Stimulated activated CD8-positive, alpha-beta memory T cell treated with anti-CD3 and anti-CD28 coated beads, Interleukin-7, amount 100 ng/mL, for 1 hour (primary cell): ENCODE measurements at places on chromosomes 12 and 14.

DNA sequence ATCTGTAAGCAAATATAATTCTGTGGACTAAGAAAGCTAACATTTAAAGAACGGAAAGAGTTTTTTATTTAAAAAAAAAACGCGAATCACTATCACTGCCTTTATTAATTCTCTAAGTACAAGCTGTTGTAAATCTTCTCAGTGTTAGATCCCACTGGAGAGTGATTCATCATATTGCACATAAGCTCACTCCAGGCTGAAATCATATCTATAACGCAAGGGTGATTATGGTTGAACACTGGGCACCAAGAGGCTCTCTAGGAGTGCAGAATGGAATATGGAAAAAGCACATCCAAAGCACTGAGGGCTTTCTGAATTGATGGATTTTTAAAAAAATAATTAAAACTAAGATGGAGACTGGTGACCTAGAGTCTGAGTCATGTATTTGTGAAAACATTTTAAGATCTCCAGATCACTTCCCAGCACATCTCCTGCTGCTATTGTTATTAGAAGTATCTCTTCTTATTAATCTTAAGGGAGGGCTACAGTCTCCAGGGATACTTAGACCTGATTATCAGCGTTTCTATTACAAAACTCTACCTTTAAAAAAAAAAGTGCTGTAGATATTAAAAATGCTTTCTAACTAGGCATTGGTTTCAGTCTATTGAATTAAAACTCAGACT, 1106.8 kb downstream of the AACS start:
- DNase-seq: no peak

DNA sequence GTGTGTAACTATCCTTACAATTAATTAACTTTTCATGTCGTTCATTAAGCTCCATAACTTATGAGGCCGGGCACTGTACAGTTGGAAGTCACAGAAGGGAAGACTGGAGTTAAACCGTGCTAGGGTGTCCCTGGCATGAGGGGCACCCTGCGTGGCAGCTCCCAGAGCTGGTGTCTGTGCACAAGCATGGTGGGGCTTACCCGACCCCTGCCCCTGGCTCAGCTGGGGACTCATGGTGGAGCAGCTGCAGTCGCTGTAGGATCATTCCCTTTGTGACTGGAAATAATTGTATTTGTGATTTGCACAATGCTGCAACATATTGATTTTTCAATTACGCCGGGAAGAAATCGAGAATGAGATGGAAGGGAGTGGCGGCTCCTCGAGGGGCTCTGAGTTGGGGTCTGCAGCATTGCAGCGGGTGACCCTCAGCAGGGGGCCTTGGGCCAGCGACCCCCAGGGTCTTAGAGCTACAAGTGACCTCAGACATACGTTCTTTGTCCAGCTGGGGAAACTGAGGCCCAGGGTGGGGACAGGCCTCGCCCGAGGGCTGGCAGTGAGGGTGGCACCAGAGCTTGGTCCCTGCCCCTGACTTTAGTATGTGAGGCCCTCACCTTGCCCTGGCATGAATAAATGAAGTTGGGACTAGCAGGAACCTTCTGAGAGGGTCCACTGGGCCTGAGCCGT, 125.4 kb downstream of the KIF26A start:
- no peak for DNase-seq

GRCh38 chr14:61234215-61234916, 46.8 kb downstream of the TMEM30B start:
- no peak for DNase-seq

- no peak for DNase-seq
Observed at GRCh38 chr12:55702861-55703260, 4.8 kb downstream of the ITGA7 start.

DNA sequence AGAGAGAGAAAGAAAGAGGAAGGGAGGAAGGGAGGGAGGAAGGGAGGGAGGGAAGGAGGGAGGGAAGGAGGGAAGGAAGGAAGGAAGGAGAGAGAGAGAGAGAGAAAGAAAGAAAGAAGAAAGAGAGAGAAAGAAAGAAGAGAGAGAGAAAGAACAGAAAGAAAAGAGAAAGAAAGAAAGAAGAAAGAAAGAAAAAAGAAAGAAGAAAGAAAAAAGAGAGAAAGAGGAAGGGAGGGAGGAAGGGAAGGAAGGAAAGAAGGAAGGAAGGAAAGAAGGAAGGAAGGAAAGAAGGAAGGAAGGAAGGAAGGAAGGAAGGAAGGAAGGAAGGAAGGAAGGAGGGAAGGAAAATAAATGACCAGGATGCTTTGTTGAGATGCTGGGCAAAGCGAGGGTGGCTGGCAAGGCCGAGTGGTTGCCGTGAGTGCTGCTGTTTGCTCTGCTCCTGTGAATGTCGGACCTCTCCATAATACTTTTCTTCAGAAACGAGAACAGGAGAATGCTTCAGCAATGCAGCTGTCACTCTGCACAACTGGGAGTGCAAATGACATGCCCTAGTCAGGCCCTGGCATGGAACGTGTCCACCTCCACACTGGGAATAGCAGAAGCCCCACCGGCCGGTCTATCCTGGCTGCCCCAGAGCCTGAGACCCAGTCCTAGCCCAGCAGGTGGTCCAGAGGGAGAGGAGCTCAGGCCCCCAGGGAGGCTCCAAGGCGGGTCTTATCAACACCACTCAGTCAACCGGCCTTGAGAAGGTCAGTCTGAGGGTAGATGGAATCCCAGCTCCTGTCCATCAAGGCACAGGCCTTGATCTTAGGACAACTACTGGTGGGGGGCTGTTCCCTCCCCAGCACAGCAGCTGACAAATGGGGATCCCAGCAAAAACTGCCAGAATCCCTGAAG, 25.1 kb upstream of the EIF5 start:
- DNase-seq: no peak

- DNase-seq: no peak
Observed at GRCh38 chr14:21025371-21026273, 761 bp upstream of the NDRG2 start.

DNA sequence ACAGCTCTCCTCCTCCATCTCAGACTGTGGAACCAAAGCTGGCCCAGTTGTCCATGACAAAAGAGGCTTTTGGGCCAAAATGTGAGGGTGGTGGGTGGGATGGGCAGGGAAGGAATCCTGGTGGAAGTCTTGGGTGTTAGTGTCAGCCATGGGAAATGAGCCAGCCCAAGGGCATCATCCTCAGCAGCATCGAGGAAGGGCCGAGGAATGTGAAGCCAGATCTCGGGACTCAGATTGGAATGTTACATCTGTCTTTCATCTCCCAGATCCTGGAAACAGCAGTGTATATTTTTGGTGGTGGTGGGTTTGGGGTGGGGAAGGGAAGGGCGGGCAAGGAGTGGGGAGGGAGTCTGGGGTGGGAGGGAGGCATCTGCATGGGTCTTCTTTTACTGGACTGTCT, 11.8 kb upstream of the TAMALIN start:
- no peak for DNase-seq

DNA sequence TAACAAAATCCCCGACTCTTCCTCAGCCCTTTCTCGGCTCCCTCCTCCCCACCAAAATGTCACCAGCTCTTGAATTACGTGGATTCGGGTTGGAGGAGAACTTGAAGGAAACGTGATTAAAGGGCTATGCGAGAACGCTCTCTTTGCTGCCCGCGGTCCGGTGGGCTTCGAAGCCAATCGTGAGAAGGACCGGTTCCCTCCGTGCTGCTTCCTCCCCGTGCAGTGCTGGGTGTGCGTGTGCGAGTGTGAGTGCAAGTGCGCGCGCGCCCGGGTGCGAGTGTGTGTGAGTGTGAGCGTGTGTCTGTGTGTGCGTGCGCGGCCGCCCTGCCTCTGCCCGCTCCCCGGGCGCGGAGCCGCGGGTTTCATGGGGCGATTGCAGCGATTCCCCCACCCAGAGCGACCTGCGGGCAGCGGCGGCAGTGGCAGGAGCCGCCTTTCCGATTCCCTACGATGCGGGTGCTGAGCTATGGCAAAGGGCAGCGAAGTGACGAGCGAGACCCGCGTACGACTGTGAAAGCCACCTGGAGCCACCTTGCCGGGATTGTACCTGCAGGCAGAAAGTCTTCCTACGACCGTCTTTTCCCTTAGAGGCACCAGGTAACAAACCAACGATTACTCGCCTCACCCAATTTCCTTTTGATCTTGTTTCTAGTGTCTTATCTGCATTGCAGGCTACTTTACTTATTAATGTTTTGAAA, 1.4 kb downstream of the LRFN5 start:
- DNase-seq: no peak

DNA sequence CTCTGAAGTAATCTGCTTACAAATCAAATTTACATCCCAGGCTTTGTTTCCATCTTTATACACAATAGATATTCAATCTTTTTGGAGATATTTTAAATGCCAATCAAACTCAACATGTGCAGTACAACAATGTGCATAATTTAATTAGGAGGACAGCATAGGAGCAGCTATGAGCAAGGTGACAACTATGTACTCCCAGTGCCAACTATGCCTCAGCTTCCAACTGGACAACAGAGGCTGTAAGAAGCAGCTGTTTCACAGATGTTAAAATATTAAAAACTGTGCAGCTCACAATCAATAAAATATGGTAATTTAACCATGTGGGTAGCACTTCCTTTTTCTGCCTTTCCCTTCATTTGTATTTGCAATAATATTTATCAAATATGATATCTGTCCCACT, 99.9 kb downstream of the ST8SIA1 start:
- no peak for DNase-seq

DNA sequence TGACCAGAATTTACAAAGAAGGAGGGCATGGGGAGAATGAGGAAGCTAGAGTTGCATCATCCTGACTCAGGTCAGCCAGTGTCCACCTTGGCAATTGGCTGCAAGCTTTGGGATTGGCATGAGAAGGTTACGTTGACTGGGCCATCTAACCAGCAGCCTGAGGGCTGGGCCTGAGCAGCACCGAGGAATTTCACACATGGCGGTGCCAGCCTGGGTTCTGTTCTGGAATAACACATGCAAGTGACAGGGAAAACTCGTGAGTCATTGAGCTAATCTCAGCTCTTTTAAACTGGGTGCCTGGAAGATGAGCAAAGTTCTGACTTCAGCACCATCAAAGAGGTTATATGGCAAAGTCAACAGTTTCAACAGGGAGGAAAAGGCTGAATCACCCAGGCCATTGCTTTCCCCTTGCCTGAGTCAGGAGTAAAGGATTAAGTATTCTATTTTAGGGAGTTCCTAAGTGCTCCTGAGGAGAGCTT, 543.2 kb upstream of the TBX3 start:
- DNase-seq: no peak

- DNase-seq: no peak
Observed at GRCh38 chr14:86935241-86935885, 1057.6 kb downstream of the GALC start.

DNA sequence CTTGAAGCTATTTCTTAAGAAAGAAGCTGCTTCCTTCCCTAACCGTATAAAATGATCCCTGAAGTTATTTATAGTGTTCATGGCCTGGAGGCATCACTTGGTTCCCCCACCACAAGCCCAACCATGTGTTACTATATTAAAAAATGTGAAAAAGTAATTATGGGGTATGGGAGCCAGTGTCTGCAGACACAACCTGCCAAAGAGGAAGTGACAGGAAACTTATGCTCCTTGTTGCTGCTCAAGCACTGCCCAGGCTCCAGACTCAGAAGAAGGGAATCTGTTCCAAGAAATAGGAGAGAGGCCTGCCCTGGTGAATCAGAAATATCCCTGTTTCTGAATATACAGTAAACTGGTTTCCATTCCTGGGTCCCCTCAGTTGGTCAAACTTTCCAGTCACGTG, 217.2 kb upstream of the BMP4 start:
- DNase-seq: no peak

- DNase-seq: no peak
Observed at GRCh38 chr14:66088656-66089055, 397.5 kb upstream of the CCDC196 start.

GRCh38 chr14:100872259-100873095, 31.0 kb downstream of the RTL1 start:
- DNase-seq: no peak

GRCh38 chr14:66483322-66483721, 2.8 kb upstream of the CCDC196 start:
- no peak for DNase-seq

DNA sequence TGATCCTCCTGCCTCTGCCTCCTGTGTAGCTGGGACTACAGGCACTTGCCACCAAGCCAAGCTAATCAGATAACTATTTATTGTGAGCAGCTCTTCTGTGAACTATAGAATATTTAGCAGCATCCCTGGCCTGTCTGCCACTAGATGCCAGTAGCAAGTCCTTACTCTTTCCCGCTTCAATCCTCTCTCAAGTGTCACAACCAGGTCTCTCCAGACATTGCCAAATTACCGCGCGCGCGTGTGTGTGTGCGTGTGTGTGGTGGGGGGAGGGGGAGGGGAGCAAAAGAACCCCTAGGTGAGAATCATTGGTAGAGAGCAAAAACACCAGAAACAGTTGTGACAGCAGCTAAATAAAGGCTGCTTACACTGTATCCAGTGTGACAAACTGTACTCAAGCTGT, 49.9 kb downstream of the PPP2R5E start:
- DNase-seq: no peak

GRCh38 chr12:68812553-68813241, 4.7 kb downstream of the MDM2 start:
- DNase-seq: no peak

- DNase-seq: no peak
Observed at GRCh38 chr12:6313326-6313940, 3.0 kb downstream of the PLEKHG6 start.

DNA sequence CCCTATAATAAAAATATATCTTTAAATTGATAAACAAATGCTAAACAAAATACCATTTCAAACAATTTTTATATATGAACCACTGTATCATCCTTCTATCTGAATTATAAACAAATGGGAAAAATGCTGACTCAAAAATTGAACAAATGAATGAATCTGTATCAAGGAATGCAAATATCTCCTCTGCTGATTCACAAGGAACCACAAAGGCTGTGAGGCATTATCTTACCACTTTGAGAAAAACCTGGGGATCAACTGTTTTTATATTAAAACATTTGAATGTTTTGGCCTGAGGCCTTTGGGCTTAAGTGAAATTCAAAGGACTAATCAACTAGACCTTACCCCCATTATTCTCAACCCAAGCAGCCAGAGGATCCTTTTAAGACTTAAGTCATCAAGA, 86.3 kb downstream of the EML5 start:
- DNase-seq: no peak

DNA sequence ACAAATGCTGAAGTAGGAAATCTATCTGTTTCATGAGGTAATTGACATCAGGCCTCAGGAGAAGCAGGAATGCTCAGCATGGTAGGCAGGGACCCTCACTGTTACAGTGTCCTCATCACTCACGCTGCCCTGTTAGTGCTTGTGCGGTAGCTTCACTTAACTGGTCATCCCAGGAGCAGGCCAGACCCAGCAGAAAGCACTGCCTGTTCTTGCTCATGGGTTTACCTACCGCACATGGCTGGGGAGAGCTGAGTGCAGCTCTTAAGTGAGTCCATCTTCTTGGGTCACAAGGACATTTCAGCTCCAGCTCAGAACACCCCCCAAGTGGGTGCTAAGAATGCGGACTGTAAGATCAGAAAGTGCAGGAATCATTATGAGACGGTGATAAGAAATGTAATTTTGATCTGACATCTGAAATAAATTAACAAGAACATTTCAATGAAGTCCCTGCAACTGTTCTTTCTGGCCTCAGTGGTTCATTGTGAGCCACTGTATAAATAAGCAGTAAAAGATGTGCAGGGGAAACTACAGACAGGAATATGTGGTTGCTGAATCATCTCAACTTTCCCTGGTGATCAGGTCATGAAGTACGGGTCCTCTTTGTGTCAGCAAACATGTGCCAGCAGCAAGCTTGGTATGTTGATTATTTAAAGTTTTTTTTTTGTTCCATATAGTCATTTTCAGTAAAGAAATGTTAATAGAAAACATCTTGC, 757.7 kb upstream of the TMEM132C start:
- DNase-seq: no peak

GRCh38 chr14:36333119-36333518, 12.7 kb upstream of the MBIP start:
- DNase-seq: no peak
